Aorta (tissue), 5 donors: ENCODE measurements at places on chromosomes 13 and 19. TPM values are rescaled to one million over a fixed set of nuclear protein-coding genes. Genes with fewer than 3 reads are reported as not detected.
A peak's percentile ranks its signal among the peaks of the same experiment; 100 is the strongest.

ING1 gene
- 10.6 TPM for total RNA-seq

RNF113B gene
- total RNA-seq, result not detected

GRCh38 chr19:11102944-11103343, 13.7 kb downstream of the LDLR start:
- no peak for DNase-seq

- DNase-seq, result no peak
These were observed at the start of gene PLIN4 for GRCh38 chr19:4518345-4519171. Gene PLIN4, minus strand, starts transcription at chr19:4518486. Its CDS starts 214 bp downstream, at chr19:4518272.

- DNase-seq, result peak; percentile 50
These were observed 8.7 kb upstream of the IGFL3 start for GRCh38 chr19:46133101-46133627.

DNA sequence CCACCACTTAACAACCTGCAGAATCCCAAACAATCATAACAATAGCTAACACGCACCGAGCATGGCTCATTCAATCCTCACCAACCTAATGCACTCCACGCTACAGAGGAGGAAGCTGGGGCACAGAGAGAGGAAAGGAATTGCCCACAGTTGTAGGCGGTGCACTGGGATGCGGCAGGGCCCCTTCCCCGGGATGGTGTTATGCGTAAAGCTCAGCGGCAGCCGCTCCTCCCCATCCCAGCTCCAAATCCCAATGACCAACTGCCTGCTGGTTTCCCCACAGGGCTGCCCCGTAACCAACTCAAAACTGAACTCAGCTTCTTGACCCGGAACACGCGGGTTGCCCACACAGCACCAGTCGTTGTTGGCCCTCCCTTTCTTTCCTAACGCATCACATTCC, 42.2 kb downstream of the SERP2 start:
- no peak for DNase-seq

DNA sequence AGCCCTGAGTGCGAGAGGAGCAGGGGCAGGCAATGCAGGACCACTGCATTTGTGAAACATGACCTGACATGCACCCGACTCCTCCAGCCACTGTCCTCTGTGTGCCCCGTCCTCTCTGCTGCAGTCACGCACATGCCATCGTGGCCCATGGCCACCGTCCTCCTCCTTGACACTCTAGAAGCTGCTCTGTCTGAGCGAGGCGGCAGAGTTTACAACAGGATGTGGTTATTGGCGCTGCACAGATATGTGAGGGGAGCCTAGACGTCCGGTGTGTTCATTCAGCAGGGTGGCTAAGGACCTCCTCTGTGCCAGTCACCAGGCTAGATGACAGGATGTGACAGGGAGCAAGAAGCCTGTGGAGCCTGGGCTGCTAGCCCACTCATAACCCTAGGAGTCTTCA, 277.8 kb downstream of the FOXO1 start:
- DNase-seq, result peak; percentile 64

DNA sequence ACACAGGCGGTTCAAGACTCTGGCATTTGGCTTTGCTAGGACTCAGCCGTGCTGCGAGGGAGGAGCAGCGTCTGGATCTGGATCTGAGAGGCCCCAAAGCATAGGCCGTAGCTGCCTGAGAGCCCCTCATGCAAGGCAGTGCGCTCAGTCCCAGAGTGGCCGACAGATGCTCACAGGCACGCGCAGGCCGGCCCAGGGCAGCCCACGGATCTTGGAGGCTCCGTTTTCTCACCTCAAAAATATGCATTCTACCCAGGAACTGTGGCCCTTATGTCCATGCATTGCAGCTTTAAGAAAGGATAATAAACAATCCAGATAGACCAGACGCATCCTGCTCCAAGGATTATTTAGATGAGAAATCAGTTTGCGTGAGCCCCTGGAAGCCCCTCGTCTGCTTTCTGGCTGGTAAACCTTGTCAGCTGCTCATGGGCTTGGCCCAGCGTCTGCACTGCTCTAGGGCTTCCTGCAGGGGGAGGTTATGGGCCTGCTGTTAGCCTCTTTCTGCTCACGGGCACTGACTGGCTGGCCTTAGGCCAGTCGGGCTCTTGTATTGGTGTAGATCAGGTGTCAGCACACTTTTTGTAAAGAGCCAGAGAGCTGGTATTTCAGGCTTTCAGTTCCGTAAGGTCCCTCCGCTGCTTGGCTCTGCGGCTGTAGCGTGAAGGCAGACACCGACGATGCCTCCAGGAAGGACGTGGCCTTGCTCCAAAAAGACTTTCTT, 24.2 kb downstream of the TEX29 start:
- peak; percentile 20 for DNase-seq
